Activated T-cell treated with anti-CD3 and anti-CD28 coated beads, Interleukin-2, amount 50 U/mL, for 24 hours (primary cell): ENCODE measurements at places on chromosomes 13 and 19.

DNA sequence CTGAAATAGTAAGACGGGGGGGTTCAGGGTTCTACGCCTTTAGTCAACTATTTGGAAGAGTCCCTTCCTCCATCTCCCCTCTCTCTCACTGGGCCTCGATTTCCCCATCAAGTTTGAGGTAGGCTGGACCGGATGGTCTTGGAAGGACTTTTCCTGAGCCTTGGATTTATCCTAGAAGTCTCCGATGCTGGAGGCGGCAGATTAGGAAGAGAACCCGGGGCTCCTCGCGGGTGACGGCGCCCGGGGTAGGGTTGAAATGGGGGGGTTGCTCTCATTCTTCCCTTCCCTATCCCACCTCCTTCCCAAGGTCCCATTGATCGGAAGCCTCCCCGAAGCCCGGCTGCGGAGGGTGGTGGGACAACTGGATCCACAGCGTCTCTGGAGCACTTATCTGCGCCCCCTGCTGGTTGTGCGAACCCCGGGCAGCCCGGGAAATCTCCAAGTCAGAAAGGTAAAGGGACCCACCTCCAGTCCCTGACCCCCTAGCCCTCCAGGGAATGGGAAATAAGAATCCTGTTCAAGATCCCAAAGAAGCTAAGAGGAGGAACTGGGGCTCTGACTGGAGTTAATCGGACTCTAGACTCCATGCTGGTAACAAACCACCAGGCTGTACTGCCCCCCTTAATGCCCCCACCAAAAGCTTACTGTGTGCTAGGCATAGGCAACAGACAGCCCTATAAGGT, 781 bp downstream of the QPCTL start:
- peak; percentile 86 for DNase-seq

GRCh38 chr13:97327086-97327485, 105.0 kb downstream of the MBNL2 start:
- DNase-seq: no peak

DNA sequence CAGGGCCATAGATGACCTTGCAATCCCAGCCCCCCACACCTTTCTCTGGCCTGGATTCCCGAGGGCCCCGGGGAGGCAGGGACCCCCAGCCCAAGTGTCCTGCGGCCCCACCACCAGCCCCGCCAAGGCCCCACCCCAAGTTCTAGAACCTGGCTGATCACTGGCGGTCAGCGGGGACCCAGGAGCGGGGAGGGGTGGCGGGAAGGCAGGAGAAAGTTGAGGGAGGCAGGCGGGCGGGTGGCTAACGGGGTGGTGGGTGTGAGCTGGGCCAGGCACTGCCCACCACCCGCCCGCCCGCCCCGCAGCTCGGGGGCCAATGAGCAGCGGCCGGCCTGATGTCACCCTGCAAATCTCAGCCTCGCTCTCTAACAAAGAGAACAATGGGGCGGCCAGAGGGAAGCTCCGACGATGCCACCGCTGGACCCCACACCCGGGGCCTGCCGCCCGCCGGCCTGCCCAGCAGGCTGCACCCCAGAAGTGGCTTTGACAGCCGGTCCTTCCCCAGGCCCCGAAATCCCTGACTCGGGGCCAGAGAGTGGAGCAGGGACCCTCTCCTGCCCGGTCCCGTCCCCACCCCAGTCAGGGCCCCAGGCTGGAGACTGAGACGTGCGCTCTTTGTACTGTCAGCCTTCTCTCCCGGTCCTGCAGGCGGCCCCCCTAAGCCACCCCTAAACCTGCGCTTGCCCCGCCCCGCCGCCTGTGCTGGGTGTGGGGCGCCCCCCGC, 1.6 kb downstream of the MEX3D start:
- DNase-seq: no peak

- DNase-seq: no peak
Measured at GRCh38 chr13:112869202-112870050, 99.6 kb upstream of the MCF2L start.

DNA sequence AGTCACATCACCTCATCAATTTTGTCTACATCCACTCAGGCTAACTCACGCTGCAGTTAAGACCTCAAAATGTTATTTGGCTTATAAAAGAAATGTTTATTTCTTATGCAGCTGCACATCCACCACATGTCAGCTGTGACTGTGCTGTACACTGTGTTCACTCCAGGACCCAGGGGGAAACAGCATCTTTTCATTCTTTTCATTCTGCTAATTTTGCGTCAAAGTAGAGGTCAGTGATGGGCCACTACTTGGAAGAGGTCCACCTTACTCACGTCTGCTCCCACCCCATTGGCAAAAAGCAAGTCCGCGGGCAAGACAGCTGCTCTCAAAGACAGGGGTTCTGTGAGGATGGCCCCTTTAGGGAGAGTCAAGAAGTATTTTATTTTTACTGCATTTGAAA, 4.5 kb upstream of the DCT start:
- DNase-seq: no peak

- DNase-seq: no peak
Measured at GRCh38 chr19:3766520-3766919, 4.0 kb downstream of the MRPL54 start.

DNA sequence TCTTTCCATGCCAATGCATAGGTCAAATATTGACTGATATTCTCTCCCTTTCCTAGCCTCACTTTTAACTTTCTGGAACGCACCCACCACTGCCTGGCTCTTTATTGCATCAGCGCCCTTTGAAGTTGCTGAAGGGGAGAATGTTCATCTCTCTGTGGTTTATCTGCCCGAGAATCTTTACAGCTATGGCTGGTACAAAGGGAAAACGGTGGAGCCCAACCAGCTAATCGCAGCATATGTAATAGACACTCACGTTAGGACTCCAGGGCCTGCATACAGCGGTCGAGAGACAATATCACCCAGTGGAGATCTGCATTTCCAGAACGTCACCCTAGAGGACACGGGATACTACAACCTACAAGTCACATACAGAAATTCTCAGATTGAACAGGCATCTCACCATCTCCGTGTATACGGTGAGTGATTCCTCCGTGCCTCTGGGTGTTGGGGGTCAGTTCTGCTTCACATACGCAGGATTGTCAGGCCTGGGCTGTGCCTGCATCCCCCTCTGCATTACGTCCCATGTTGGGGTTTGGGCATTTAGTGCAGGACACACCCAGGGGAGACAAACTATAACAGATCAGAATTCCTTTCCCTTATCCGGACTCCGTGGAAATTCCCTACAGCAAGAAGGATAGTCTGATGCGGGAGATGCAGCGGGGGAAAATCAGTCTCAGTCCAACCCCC, 1.3 kb downstream of the CEACAM21 start:
- no peak for DNase-seq

DNA sequence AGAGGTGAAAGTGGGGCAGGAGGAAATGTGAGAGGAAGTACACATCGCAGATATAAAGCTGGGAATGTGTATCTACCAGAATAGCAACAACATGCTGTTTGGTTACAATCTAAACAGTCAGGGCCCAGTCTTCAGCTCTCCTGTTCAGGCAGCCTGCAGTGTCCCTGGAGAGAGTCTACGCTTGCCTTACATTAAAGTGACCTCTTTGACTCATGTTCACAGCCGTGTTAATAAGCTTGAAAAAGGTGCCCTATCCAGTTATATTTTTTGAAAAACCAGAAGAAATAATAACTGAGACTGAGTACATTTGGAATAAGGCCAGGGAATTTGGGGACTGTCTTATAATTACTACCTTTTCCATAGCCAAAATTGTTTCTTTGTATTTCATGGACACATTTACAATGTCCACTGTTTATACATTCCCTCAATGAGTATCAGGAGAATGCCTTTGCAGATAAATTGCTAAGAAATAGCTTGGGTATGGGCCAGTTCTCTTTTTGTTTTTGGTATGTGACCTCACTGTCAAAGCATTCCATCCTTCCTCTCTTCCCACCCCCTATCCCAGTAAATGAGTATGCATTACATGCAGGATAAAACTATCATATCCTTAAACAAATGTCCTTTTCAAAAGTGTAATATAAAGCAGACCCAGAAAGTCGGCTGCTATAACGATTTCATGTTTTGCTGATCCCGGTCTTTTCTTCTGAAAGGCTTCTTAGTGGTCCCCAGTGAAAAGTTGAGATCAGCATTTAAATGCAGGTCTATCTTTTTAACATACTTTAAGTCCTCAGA, 82.6 kb downstream of the PCDH9 start:
- DNase-seq: no peak

- no peak for DNase-seq
Measured at GRCh38 chr19:45166723-45167252, 6.0 kb upstream of the NKPD1 start.
